ENCODE measurements at places on chromosomes 5 and 9. TPM values are rescaled to one million over a fixed set of nuclear protein-coding genes. Genes with fewer than 3 reads are reported as not detected.

DNA sequence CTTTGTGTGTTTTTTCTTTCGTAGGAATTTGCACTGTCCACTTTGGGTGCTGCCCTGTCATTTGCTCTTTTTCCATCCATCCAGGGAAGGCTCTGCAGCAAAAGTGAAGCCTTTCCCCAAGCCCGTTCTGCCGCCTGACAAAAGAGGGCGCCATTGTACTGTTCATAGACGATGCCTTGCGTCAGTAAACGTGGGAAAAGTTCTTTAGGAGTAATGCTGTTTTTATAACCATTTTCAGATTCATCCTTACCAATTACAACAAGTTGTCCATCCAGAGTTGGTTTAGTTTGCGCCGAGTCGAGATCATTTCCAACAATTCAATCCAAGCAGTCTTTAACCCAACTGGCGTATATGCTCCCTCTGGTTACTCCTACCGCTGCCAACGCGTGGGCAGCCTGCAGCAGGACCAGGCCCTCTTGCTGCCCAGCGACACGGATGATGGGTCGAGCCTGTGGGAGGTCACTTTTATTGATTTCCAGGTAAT is 34.3 kb upstream of the RPS23 start:
- DNase-seq, result peak; percentile 60

The ARPC5L gene
- 73.1 TPM for polyA plus RNA-seq

GRCh38 chr5:153237671-153238332 is 252.7 kb upstream of the GRIA1 start:
- no peak for DNase-seq

DNA sequence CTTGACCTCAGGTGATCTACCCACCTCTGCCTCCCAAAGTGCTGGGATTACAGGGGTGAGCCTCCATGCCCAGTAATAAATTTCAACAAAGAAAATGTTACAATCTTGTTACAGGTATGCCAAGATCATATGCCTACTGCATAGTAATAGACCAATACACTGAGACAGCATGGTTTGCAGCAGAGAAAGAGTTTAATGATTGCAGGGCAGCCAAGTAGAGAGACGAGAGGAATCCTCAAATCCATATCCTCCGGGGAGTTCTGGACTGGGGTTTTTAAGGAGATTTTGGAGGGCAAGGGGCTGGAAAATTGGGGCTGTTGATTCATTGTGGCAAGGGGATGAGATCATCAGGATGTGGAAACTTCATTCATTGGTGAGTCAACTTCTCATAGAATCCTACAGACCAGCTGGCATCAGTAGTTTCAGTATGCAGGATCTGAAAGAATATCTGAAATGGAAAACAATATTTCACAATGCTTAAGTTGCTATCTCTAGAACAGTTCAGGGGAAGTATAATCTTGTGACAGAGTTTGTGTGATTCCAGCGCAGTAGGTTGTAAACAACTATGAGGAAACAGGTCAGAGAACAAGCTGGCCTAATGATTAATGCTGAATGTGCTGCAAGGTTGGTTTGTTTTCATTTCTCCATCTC is 14.8 kb upstream of the TUT7 start:
- DNase-seq, result no peak

DNA sequence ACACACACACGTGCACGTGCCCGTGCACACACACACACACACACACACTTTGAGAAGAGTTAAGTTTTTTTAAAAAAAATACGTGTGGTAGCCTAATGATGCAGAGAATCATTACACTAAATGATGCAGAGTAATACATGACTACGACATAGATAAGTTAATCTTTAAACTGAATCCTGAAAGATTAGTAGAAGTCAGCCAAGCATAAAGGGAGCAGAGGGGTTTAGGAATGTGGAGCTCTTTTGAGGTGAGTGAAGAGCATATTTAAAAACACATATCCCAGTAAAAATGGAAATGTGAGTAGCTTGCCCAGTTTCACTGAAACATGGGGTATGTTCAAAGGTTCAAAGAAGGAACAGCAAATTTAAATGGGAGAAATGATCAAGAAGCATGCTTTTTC is 61.3 kb upstream of the TYRP1 start:
- no peak for DNase-seq

DNA sequence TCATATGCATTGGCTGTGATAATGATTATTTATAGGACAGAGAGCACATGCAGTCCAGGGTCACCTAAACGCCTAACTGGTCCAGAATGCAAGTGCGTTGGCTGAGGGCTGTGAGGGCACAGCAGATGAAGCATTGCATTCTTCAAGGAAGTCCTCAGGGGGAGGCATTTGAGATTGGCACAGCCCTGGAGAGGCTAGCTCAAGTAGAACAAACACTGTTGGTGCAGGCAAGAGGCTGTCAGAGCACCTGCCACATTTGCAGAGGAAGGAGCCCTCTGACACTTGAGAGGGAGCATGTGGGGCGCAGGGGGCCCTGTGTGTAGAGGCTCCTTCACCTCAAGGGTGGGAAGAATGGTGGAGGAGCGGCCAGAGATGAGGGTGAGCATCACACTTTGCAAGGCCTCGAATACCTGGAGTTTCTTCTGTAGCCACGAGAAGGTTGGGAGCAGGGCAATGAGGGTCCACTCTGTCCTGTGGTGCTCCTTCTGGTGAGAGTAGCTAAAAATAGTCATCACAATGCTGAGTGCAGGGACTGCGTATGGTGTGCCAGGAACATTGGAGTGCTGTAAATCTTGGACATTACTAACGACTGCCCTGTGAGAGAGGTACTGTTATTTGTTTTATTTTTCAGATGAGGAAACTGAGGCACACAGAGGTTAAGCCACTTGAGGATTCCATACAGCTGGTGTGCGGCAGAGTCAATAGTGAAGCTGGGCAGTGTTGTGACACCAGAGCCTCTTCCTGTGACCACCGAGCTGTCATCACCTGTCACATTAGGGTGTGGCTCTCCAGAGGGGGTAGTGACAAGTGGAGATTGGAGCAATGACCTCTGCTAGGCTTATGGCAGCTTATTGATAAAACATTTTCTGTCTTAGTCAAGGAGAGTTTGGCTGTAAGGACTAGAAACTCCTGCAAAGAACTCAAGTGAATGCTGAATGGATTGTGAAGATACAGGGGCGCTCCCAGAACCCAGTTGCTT is 100.2 kb downstream of the PIP5K1B start:
- DNase-seq, result no peak

- peak; percentile 65 for DNase-seq
Measured at GRCh38 chr9:18438300-18438925, 35.5 kb upstream of the ADAMTSL1 start.

The CBY3 gene
- polyA plus RNA-seq, result not detected

DNA sequence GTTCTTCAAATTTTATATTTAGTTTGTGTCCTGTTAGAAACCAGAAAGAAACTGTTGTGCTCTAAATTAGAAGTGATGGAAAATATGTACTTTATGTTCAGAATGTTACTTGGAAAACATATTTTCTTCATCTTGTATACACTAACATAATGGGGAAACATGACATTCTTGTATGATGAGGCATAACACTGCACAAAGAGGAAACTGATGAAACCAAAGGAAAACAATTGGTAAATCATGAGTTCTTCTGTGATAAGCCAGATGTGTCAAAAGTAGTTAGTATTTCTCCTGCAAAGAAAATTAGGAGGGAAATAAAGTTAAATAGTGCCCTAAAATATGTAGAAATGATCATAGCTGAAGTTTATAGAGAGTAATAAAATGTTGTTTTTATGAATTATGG is 111.1 kb upstream of the FBN2 start:
- no peak for DNase-seq

GRCh38 chr5:10334831-10335230 is 18.7 kb upstream of the MARCHF6 start:
- DNase-seq, result no peak

DNA sequence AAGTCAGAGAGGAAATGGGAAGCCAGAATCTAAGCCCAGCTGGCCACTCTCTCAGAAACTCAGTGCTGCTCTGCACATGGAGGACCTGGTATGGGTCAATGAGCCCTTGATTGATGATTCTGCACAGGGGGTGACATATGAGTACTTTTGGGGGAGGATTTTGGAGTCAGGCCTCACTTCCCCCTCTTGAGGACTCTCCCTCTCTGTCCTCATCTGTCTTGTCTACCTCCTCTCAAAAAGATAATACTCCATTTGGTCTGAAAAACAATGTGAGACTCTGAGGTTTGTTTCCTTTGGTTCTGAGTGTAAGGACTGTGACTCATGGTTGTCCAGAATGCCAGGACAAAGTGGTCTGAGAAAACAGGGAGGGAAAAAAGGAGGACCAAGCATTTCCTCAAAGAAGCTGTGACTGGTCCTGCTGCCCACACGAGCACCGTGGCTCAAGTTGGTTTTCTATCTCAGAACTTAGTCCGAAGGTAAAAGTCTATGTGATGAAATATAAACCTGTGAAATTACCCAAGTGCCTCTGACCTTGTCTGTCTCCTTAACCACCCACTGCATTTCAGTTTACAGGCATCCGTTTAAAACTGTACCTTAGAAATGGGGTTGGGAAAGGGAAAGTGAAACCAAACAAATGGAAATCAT is 11.1 kb downstream of the TTC39B start:
- no peak for DNase-seq

The CACNA1B gene
- polyA plus RNA-seq, result 0.03 TPM

DNA sequence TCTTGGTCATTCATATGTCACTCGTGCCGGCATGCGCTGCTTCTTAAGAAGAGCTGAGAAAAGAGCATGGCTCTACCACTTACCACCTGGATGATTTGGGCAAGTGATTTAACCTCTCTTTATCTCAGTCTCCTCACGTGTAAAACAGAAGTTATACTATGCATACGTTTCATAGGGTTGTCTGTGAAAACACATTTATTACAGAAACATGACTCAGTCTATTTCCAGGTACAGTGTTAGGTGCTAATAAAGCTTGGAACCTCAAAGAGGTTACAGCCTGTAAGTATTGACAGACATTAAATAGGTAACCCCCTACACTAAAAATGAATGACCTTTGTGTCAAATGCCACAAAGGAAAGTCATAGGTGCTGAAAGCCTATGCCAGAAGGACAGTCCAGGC is 43.1 kb downstream of the MED27 start:
- no peak for DNase-seq

DNA sequence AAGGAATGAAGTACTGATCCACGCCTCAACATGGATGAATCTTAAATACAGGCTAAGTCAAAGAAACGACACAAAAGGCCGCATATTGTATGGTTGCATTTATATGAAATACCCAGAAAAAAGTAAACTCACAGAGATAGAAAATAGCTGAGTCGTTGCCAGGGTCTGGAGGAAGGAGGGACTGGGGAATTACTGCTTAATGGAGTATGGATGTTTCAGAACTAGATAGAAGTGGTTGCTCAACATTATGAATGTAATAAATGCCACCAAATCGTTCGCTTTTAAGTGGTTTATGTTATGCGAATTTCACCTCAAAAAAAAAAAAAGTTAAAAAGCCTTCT is 784 bp upstream of the MSANTD3 start:
- peak; percentile 29 for DNase-seq

The OBP2B gene
- polyA plus RNA-seq, result not detected

- no peak for DNase-seq
Measured at GRCh38 chr9:87713278-87713987, 12.5 kb upstream of the CTSL start.

- peak; percentile 4 for DNase-seq
Measured at GRCh38 chr9:80605129-80605528, 1033.4 kb downstream of the TLE4 start.

The EIF4E1B gene
- not detected for polyA plus RNA-seq

GRCh38 chr9:84849049-84849448 is 179.5 kb downstream of the NTRK2 start:
- no peak for DNase-seq

DNA sequence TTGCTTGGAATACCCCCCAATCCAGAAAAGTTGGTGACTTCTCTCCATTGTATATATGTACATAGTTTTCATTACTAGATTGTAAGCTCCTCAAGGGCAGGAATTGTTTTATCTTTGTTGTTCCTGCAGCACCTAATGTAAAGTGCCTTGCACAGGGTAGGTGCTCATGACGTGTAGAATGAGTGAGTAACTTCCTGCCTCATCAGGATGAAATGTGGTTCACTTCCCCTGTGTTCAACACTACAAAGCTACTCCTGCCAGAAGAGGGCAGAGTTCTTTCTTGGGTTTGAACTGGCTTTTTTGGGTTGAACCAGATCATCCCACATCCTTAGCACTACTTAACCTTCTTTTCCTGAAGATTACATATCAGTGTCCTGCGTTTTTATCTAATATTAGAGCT is 23.9 kb downstream of the GTF3C4 start:
- DNase-seq, result no peak

DNA sequence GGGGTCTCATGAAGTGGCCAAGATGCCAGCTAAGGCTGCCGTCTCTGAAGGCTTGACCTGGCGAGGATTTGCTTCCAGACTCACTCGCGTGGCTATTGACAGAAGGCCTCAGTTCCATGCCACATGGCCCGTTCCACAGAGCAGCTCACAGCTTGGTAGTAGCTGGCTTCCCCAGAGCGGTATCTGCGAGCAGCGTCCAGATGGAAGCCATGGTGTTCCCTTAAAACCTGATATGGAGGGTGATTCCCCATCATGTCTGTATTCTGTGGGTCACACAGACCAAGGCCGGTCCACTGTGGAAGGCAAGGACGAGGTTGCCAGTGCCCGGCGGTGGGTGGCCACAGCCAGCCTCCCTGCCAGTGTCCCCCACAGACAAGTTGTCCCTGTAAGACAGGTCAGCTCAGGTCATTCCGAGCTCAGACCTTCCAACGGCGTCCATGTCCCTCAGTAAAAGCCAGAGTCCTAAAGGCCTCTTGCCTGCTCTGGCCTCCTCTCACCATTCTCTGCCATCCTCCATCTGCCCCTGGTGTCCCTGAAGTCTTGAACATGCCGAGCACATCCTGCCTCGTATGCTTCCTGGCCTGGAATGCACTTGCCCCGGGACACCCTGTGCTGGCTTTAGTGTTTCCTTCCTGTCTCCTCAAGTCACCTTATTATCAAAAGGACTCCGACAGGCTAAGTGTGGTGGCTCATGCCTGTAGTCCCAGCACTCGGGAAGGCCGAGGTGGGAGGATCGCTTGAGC is 61.3 kb upstream of the LRRTM2 start:
- DNase-seq, result no peak

GRCh38 chr5:167793700-167794099 is 497.7 kb upstream of the WWC1 start:
- DNase-seq, result no peak

DNA sequence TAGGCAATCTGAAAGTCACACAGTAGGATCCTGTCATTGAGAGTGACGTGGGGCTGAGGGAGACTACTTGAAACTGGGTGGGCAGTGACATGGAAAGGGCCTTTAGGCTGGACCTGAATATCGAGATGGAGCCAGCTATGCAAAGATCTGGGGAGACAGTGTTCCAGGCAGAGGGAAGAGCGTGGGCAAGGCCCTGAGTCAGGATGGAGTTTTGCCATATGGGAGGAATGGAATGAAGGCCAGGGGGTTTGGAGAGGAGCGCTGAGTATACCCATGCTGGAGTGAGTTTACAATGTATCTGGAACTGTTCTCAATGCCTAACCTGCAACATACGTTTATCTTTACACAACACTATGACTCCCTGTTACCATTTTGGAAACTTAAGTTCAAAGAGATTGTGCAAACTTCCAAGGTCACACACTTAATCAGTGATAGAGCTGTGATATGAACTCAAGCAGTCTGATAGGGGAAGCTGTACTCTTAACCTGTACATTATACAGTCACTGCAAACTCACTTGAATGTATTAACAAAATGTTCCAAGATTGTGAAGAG is 33.5 kb downstream of the INSYN2B start:
- DNase-seq, result no peak

GRCh38 chr5:103522586-103522985 is 40.0 kb downstream of the NUDT12 start:
- no peak for DNase-seq

- DNase-seq, result no peak
Measured at GRCh38 chr9:14007190-14007769, 306.7 kb downstream of the NFIB start.

GRCh38 chr5:75670577-75670976 is 46.7 kb downstream of the POC5 start:
- DNase-seq, result no peak

The EGFL7 gene
- 43.0 TPM for polyA plus RNA-seq

GRCh38 chr9:122128007-122128968 is 31.3 kb downstream of the NDUFA8 start:
- no peak for DNase-seq
